ENCODE measurements at places on chromosomes 12 and 14.
A peak's percentile ranks its signal among the peaks of the same experiment; 100 is the strongest.

DNA sequence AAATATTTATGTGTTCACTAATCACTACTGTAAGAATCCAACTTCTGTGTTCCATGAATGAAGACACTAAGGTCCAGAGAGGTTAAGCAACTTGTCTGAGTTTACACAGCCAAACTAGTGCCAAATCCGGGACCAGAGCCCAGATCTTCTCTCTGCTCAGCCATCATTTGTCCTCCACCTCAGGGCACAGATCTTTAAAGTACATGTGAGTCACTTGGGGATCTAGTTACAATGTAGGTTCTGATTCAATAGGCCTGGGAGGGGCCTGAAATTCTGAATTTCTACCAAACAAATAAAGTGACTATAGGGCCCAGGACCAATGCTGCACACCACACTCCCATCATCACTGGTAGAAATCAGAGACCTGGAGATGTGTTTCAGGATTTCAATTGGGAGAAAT lies 162.9 kb downstream of the GXYLT1 start:
- no peak for DNase-seq

- no peak for DNase-seq
Observed at GRCh38 chr12:97595936-97596335, 133.3 kb downstream of the RMST start.

- DNase-seq, result no peak
Observed at GRCh38 chr14:46399049-46399448, 252.5 kb downstream of the RPL10L start.

GRCh38 chr12:72074065-72074464 lies 135.4 kb downstream of the TPH2 start:
- DNase-seq, result no peak

GRCh38 chr12:72274931-72275330 lies 2.8 kb downstream of the TRHDE start:
- DNase-seq, result no peak

- no peak for DNase-seq
Observed at GRCh38 chr12:84694116-84694515, 218.5 kb downstream of the SLC6A15 start.

- DNase-seq, result no peak
Observed at GRCh38 chr14:77353469-77354141, 23.3 kb downstream of the TMED8 start.

DNA sequence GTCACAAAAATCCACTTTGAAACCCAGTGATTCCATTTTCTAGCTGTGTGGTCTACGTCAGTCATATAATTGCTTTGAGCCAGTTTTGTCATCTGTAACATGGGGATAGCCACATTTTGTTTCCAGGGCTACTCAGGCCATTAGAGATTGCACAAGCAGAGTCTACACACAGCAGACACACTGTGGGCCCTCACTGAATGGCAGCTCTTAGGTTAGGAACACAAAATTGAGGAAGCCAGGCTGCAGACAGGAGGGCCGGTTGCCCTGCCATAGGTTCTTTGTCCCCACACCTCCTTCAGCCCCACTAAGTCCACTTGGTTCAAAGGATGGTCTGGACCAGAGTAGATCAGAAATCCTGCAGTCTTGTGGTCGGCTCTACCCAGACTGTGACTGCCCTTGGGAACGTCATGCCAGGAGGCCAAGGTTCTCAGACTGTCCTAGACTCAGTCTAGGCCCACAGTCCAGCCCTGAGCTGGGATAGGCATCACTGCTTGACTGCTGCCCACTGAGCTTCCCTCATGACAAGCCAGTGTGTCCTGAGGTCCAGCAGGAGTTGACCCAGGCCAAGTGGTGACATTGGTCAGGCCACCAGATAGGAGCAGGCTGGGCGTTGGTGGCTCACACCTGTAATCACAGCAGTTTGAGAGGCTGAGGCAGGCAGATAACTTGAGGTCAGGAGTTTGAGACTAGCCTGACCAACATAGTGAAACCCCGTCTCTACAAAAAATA lies 3.8 kb upstream of the MYH7 start:
- no peak for DNase-seq

- no peak for DNase-seq
Observed at GRCh38 chr14:30528119-30528518, 30.8 kb upstream of the G2E3 start.

DNA sequence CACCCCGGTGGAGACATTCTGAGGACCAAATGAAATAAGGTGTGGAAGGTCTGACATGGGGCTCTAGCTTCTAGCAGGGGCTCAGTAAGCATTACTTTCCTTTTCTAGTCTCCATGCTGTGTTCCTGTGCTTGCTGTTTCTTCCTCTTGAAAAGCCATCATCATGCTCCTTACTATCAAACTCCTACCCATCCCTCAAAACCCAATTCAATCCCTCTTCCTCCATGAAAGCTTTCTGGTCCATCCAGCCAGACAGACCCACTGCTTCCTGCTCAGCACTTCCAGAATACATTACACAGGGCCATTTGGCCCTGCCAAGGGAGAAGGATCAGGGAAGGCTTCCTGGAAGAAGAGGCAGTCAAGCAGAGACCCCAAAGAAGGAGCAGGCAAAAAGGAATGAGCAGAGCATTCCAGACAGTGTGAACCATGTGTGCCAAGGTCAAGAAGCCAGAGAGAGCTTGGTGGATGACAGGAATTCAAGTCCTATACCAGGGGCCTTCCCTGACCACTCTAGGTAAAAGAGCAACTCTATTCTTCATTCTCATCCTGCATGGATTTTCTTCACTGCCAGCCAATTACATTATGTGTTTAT lies 59.5 kb downstream of the NUAK1 start:
- DNase-seq, result no peak

DNA sequence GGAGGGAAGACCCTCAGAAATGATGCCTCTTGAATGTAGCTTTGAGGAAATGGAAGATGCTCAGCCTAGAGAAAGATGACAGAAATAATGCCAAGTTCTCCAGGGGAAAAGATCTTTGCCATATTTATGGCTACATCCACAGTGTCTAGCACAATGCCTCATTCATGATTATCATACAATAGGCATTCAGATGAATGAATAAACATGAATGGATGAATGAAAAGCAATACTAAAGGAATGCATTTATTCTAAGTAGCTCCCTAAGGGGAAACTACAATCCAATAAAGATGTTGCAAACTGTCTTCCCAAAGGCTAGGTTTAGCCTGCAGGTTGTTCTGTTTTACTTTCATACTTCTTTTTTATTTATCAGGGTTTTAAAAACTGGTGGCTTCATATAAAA lies 12.0 kb downstream of the TMTC1 start:
- DNase-seq, result no peak

DNA sequence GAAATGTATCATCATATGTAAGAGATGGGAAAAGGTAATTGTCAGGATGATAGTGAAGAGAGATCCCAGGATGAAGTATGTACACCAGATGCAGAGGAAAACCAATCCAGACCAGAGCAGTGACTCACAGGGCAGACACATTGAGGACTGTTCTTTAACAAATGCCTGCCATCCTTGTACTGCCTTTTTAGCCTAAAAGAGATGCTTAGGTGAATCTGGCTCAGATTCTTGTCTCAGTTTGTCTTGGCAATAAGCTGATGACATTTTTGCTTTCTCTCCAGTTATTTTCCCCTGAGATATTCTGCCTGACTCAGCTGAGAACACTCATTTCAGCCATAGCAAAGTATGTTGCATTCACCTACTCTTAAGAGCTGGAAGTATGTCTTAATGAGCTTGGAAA lies 405.3 kb upstream of the USP15 start:
- no peak for DNase-seq

DNA sequence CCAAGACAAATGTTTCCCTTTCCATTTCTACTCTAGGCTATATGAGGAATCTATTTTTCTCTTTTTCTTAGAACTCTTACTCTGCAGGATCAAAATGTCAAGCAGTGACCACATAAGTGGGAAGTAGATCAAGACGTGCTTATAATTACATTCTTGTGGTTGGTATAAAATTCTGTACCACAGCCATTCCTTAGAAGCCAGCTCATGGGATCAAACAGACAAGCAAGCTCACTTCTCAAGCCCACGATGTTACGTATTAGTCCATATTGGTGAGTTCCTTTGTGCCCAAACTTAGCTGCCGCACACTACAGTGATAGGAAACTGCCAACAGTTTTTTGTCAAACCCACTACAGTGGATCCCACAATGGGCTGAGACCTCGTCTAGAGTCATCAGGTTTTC lies 53.4 kb downstream of the IFNG start:
- peak; percentile 31 for DNase-seq

GRCh38 chr12:45276154-45276755 lies 60.4 kb downstream of the ANO6 start:
- no peak for DNase-seq

GRCh38 chr12:132561427-132562156 lies 48.8 kb downstream of the LRCOL1 start:
- DNase-seq, result no peak

- no peak for DNase-seq
Observed at GRCh38 chr14:21915826-21916225, 242.2 kb upstream of the OR4E1 start.

- DNase-seq, result peak; percentile 66
Observed at GRCh38 chr12:28872654-28873268, 276.3 kb upstream of the FAR2 start.

DNA sequence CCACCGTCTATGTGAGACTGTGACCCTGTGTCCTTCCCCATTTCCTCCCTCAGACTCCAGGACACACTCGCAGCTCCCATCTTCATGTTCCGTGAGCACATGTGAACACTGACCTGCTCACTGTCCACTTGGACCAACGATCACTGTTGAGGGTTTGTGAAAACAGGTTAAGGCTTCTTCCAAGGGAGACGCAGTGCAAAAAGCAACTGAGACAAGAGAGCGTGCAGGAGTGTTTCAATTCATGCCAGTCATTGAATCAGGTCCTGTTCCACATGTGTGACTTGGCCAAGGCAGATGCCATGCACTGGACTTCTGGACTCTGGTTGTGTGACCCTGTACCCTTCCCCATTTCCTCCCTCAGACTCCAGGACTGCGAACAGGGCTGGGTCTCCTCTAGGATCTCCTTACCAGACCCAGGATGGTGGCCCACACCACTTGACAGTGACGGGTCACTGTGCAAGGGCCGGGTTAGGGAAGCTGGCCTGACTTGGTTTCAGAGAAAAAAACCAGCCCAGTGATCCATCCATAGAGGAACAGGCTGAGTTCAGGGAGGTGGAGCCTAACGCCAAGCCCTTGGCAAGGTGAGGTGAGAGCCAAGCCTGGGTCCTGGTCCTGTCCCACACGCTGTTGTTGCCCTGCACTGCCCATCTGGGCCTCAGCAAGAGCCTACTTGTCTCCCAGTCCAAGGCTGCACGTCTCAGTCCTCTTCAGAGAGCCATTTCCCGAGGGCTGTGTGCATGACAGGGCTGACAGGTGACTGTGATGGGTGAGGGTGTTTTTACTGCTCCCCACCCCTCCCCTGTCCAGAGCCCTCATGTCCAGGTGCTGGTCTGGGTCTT lies 5.7 kb upstream of the KRT5 start:
- no peak for DNase-seq

- DNase-seq, result no peak
Observed at GRCh38 chr14:51336734-51337133, 96.7 kb downstream of the TMX1 start.

DNA sequence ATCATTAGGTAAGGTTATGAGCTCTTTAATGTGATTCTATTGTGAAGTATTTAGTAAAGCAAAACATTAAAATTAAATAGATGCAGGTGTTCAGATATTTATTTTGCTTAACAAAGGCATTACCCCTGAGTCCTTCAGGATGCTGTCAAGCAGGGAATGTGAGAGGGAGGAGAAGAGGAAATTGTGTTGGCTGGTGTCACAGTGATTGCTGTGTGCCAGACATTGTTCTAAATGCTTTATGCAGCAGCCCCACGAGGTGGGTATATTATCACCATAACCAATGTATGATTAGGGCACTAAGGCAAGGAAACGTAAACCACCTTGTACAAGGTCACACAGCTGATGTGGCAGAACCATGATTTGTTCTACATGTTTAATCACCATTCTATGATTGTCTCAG lies 80.1 kb downstream of the STAB2 start:
- DNase-seq, result no peak

- DNase-seq, result no peak
Observed at GRCh38 chr12:96770219-96771102, 136.6 kb upstream of the NEDD1 start.

GRCh38 chr12:87756111-87756510 lies 273.1 kb downstream of the C12orf50 start:
- DNase-seq, result no peak

- DNase-seq, result no peak
Observed at GRCh38 chr12:96743606-96744005, 163.5 kb upstream of the NEDD1 start.

DNA sequence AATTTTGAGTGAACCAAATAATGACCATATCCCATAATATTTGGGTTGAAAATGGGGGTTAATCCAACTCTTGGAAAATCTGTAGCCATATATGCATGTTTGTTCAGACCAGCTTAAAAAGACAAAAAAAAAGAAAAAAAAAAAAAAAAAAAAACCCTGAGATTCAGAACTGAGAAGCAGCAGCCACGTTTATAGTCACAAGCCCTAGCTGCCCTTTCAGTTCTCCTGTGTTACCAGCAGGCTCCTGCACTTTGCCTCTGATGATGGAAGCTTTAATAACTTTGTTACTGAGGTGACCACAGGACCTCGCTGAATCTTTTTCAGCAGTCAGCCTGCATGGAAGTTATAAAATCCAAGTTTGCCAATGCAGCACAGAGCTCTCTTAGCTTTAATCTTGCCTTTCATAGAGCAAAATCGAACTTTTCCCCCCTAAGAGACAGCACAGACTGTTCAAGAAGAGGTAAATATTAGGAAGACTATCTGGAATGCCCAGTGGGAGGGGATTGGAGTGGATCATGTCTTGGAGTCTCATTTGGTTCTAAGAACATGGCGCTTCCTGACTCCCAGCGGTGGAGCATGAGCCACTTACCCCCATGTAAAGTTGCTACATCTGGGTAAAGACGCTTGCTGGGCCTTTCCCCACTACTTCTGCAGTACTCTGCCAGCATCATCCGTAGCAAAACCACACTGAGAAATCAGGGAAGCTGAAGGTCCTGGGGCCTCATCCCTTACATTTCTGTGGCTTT lies 20.6 kb downstream of the GNG2 start:
- peak; percentile 52 for DNase-seq

DNA sequence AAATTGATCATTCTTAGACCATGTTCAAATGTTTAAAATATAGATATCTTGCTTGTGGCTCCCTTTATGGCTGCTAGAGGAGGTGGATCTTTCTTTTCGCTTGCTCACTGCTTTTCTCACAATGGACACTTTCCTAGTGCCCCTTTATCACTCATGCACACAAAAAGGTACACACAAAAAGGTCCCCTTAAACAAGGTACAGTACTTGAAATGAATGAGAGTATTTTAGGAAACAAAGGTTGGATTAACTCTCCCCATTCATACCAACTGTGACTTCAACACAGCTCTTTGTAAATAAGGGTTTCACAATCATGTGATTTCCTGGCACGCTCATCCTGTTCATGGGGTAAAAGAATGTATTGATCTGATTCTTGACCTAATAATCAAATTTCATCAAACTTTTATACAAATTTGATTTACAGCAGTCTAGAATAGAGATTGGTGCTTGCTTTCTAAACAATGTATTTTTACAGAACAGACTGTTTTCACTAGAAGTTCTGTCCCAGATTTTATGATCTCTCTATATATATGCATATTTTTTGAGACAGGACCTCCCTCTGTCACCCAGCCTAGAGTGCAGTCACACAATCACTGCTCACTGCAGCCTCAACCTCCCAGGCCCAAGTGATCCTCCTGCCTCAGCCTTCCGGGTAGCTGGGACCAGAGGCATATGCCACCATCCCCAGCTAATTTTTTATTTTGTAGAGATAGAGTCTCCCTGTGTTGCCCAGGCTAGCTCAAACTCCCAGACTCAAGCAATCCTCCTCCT lies 34.4 kb upstream of the EPS8 start:
- no peak for DNase-seq

GRCh38 chr12:107130830-107131611 lies 37.7 kb upstream of the CRY1 start:
- no peak for DNase-seq

- DNase-seq, result no peak
Observed at GRCh38 chr14:78319406-78319805, 149.2 kb downstream of the NRXN3 start.
